ENCODE measurements at places on chromosomes 3 and 15.

- no peak for DNase-seq
Measured at GRCh38 chr15:81882504-81882903, 163.3 kb downstream of the MEX3B start.

DNA sequence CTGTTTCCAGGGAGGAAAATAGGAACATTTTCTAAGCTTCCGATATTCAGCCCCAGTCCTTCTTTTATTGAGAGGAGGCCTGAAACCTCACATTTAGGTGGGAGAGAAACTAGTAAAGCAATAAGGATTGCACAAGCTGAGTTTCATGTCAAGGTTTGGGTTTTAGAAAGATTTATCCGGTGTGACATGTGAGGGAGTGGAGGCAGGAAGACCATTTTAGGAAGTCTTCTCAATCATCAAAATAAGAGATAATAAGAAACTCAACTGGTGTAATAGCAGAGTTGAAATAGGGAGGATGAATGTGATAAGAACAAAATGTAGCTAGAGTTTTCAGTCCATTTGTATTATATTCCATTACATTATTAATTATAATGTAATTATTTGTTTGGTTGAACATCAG is 27.7 kb upstream of the CLDN16 start:
- no peak for DNase-seq

GRCh38 chr15:71133747-71134472 is 18.6 kb downstream of the THSD4 start:
- DNase-seq, result no peak

GRCh38 chr3:55678546-55679216 is 191.6 kb upstream of the WNT5A start:
- DNase-seq, result no peak

DNA sequence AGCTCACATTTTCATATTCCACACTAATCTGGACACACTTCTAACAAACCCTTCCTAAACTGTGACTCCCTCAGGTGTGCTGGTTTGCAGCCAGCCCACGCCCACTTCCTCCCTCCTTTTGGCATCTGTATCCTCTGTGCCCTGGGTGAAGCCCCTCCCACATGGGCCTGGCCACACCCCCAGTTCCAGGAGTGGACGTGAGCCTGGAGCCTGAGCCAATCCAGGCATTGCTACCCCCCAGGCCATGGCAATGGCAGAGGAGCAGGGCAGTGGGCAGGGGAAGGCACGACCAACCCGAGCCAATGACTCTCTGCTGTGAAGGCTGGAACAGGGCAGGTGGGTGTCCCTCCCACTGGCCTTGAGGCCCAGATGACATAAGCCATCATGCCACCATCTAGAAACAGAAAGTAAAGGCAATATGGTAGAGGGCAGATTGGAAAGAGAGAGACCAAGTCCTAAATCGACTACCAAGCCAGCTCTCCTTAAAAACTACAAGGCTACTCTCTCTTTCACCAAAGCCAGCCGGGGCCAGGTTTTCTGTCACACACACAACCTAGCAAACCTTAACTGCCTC is 18.6 kb downstream of the FAM174B start:
- no peak for DNase-seq

DNA sequence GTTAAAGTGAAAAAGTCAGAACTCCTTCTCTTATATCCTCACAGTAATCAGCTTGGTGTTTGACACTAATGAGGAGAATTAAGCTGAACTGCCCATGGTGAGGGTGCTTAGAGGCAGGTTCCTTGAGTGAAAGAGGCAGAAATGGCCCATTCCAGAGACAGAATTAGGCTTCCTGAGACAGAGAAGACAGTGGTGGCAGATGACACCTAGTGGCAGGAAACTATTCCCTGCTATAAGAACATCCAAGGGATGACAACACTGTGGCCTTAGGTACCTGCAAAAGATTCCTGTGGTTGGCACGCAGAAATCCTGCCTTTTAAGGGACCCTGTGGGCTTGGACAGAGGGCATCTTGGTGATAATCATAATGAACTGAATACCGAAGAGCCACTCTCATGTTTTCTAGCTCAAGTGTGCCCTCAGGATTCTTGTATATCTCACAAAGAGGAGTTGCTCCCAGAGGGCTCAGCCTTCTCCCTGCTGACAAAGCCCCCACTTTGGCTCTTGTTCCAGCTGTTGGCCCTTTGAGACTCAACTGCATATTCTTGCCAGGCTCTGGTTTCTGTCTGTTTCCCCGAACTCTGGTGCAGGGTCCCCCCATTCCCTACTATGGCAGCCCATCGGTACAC is 56.0 kb downstream of the KBTBD12 start:
- DNase-seq, result no peak

- no peak for DNase-seq
Measured at GRCh38 chr3:28859897-28860296, 421.0 kb upstream of the RBMS3 start.

GRCh38 chr15:85457392-85457968 is 77.1 kb downstream of the AKAP13 start:
- DNase-seq, result no peak

- DNase-seq, result no peak
Measured at GRCh38 chr3:71144525-71145253, 438.8 kb downstream of the FOXP1 start.

DNA sequence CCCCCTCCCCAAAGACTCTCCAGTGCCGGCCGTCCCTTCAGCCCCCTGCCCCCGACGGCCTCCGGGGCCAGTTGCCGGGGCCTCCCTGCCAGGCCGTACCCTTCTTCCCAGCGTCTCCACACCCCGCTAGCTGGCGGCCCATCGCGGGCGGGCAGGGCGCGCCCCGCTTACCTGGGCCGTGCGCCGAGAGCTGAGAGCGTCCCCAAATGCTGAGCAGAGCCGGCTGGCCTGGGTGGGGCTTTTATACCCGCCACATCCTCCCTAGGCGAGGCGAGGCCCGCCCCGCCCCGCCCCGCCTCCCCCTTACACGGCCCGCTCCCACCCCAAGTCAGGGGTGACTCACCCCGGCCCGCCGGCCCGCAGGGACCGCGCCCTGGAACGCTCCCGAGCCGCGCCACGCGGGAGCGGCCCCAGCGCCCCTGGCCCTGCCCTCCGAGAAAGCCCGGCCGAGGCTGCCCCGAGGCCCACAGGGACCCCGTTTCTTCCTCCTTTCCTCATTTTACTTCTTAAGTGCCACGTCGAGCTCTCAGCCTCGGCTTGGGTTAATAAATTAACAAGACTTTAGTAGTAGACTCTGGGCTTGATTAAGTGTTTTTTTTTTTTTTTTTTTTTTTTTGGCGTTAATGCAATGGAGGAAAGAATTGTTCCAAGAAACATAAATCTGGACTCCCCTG is at the start of gene ANXA2:
Gene ANXA2, minus strand, starts transcription at position 215 of the 674 bp plus-strand sequence. CDS start 11,911 bp downstream, outside the sequence.
- DNase-seq, result no peak

DNA sequence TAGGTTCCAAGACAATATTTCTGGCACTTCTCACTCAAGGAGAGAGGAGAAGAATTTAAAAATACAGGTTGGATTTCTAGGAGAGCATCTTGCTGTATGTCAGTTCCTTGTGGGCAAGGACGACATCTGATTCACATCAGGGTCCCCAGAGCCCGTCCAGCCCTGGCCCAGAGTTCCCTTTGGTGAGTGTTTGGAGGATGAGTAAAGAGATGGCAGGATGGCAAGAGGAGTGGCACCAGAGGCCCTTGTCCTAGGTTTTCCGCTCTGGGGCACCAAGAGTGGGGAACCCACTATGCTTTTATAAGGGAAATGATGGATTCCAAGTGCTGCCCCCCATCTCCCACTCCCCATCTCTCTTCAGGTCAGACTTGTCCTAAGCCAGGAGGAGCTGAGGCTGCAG is 181.8 kb downstream of the TBC1D2B start:
- DNase-seq, result no peak
